Gastrocnemius medialis (tissue), 4 donors: ENCODE measurements at places on chromosomes 12 and 14. TPM values are rescaled to one million over a fixed set of nuclear protein-coding genes. Genes with fewer than 3 reads are reported as not detected.

NRXN3 gene
- 0.04 TPM for total RNA-seq

PAX9 gene
- total RNA-seq: not detected

DNA sequence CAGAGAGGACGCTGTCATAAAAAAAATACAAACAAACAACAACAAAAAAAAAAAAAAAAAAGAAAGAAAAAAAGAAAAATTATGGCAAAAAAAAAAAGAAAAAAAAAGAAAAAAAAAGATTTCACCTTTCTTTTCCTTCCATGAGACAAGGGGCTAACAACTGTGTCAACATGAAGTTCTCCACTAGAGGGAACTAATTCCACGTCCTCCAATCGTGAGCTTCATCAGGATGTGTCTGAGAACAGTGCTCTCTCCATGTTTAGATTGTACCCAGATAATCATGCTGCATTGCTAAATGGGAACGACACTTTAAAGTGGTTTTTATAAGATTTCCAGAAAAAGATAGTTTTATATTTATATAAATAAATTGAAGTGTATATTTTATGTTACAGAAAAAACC lies 96.2 kb upstream of the PTPRB start:
- no peaks in the 10 kb centered on the region for H3K27me3 ChIP-seq
- H3K27ac ChIP-seq: no peak overlapping the region
- no peak overlapping the region for H3K4me3 ChIP-seq

GRCh38 chr12:40827683-40828592 lies 135.7 kb downstream of the CNTN1 start:
- no peak overlapping the region for H3K27ac ChIP-seq
- no peak overlapping the region for H3K4me3 ChIP-seq
- no peaks in the 10 kb centered on the region for H3K27me3 ChIP-seq
- no peak for DNase-seq

DNA sequence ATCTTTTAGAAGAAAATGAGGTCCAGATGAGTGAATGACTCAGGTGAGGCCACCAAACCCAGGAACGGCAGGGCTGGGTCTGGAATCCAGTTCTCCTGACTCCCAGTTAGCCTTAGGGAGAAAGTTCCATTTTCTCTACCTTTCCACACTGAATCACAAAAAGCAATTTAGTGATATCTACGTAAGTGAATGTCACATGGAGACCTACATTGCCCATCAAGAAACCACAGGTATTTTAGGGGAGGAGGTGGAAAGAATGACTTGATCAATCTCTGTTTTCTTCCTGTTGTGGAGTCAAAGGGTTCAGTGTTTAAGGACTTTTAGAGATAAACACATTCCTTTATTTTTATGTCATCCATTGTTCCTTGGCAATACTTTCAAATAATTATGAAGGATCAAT lies 106.9 kb upstream of the PTPRB start:
- no peaks in the 10 kb centered on the region for H3K27me3 ChIP-seq
- H3K4me3 ChIP-seq: no peak overlapping the region
- H3K27ac ChIP-seq: no peak overlapping the region

GRCh38 chr12:132189378-132190011 lies 45.2 kb downstream of the NOC4L start:
- peak overlapping the region; percentile 63 for H3K4me3 ChIP-seq
- peaks cover 7% of the 10 kb centered on the region for H3K4me1 ChIP-seq
- peak overlapping the region; percentile 77 for H3K27ac ChIP-seq
- H3K36me3 ChIP-seq: no peaks in the 10 kb centered on the region
- DNase-seq: peak; percentile 62
- no peaks in the 10 kb centered on the region for H3K27me3 ChIP-seq

DNA sequence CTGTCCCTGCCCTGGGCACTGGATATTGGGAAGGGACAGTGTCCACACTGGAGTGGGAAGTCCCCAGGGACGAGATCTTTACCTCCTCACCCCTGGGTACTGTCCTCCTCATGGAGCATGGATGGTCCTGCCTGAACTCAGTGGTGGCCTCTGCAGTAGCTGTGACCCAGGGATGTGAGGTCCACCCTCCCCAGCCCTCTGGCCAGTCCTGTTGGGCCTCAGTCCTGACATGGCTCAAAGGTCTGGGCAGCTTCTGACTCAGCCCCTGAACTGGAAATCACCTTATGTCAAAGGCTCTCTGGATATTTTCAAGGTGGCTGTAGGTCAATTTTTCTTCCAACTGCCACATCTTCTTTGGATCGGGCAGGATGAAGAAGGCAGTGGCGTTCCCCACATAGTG lies 24.4 kb downstream of the SERPINA1 start:
- H3K36me3 ChIP-seq: no peaks in the 10 kb centered on the region
- no peak overlapping the region for H3K4me3 ChIP-seq
- no peak for DNase-seq
- no peaks in the 10 kb centered on the region for H3K4me1 ChIP-seq
- no peaks in the 10 kb centered on the region for H3K27me3 ChIP-seq

GRCh38 chr12:6163416-6164060 lies 36.7 kb upstream of the CD9 start:
- H3K27me3 ChIP-seq: no peaks in the 10 kb centered on the region
- H3K4me3 ChIP-seq: no peak overlapping the region
- H3K4me1 ChIP-seq: peaks cover 20% of the 10 kb centered on the region
- no peaks in the 10 kb centered on the region for H3K36me3 ChIP-seq
- H3K27ac ChIP-seq: no peak overlapping the region
- no peak for DNase-seq

DNA sequence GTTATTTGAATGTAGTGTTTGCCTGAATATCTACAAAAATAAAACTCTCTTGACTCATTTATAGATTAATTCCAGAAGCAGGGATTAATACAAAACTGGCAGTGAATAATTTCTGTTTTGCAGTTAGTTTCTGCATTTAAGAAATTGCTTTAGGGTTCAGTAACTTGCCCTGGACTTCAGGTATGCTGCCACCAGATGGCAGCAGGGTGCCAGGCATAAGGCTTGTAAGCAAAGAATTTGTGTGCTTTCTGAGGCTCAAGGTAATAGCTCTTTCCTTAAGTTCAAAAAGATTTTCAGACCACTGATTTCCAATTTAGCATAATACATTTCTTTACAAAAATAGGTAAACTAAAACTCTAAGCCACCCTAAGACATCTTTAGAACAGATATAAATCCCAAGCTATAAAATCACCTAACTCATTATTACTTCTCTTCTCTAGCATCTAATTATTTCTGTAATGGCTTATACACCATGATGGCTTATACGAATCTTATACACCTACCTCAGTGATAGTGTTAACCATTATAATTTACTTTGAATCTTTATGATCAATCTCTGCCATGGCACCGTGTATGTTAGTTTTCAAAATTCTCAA lies 398.3 kb downstream of the APAF1 start:
- H3K4me3 ChIP-seq: no peak overlapping the region
- DNase-seq: peak; percentile 31
- H3K27me3 ChIP-seq: no peaks in the 10 kb centered on the region
- H3K4me1 ChIP-seq: no peaks in the 10 kb centered on the region

- no peaks in the 10 kb centered on the region for H3K4me1 ChIP-seq
- DNase-seq: no peak
- no peaks in the 10 kb centered on the region for H3K27me3 ChIP-seq
- H3K27ac ChIP-seq: no peak overlapping the region
These were observed 88.9 kb downstream of the MSRB3 start for GRCh38 chr12:65367396-65367795.

- H3K27me3 ChIP-seq: no peaks in the 10 kb centered on the region
- H3K4me3 ChIP-seq: no peak overlapping the region
- no peak for DNase-seq
- no peak overlapping the region for H3K27ac ChIP-seq
These were observed 253.0 kb downstream of the DAD1 start for GRCh38 chr14:22336031-22336430.

CCDC91 gene
- 22.3 TPM for total RNA-seq

NXPH4 gene
- total RNA-seq: not detected

DNA sequence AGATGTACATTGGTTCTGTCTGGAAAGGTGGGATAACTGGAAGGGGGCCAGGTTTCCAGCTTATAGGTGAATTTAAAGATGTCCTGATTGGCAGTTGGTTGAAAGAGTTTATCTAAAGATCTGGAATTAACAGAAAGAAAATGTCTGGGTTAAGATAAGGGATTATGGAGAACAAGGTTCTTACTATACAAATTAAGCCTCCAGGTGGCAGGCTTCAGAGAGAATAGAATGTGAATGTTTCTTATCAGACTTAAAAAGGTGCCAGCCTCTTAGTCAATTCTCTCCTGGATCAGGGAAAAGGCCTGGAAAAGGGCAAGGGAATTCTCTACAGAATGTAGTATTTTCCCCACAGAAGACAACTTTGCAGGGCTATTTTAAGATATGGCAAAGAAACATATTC lies 53.1 kb downstream of the CNTN1 start:
- no peak overlapping the region for H3K4me3 ChIP-seq
- H3K36me3 ChIP-seq: no peaks in the 10 kb centered on the region
- H3K4me1 ChIP-seq: no peaks in the 10 kb centered on the region
- no peaks in the 10 kb centered on the region for H3K27me3 ChIP-seq

- no peaks in the 10 kb centered on the region for H3K36me3 ChIP-seq
- no peaks in the 10 kb centered on the region for H3K4me1 ChIP-seq
- H3K4me3 ChIP-seq: no peak overlapping the region
- H3K27me3 ChIP-seq: no peaks in the 10 kb centered on the region
- no peak overlapping the region for H3K27ac ChIP-seq
These were observed 114.0 kb downstream of the SLC38A4 start for GRCh38 chr12:46711756-46712155.

- H3K27ac ChIP-seq: no peak overlapping the region
- H3K4me3 ChIP-seq: no peak overlapping the region
- no peak for DNase-seq
- no peaks in the 10 kb centered on the region for H3K36me3 ChIP-seq
- no peaks in the 10 kb centered on the region for H3K27me3 ChIP-seq
These were observed 84.1 kb downstream of the FBXL14 start for GRCh38 chr12:1510056-1510812.

GRCh38 chr12:71024827-71025226 lies 104.3 kb upstream of the PTPRR start:
- no peak overlapping the region for H3K27ac ChIP-seq
- no peak for DNase-seq
- no peaks in the 10 kb centered on the region for H3K27me3 ChIP-seq
- no peaks in the 10 kb centered on the region for H3K4me1 ChIP-seq

TEX52 gene
- total RNA-seq: not detected

GZMH gene
- total RNA-seq: not detected

- H3K4me3 ChIP-seq: no peak overlapping the region
- DNase-seq: no peak
- no peaks in the 10 kb centered on the region for H3K36me3 ChIP-seq
- no peaks in the 10 kb centered on the region for H3K4me1 ChIP-seq
These were observed 24.1 kb upstream of the SLC6A13 start for GRCh38 chr12:286531-287300.

- no peak overlapping the region for H3K4me3 ChIP-seq
- H3K27ac ChIP-seq: peak overlapping the region; percentile 95
- H3K36me3 ChIP-seq: no peaks in the 10 kb centered on the region
- H3K27me3 ChIP-seq: no peaks in the 10 kb centered on the region
- H3K4me1 ChIP-seq: peaks cover 84% of the 10 kb centered on the region
These were observed 19.2 kb downstream of the CLIP1 start for GRCh38 chr12:122403115-122403770.

DNA sequence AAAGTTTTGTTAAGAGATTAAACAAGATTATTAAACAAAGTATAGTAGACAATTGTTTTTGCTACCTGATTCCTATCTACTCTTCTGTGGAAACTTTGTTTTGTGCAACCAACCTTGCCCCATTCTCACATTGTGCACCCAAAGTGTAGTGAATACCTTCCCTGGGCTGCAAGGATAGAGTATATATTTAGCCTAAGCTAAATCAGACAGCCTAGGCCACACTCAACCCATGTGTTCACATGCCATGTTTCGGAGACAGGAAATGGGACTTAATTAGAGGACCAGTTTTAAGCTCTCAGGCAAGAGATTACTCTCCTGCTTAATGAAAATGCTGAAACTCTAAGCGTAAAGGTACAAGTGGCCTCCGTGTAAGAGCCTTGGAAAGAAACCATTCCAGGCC lies 734.9 kb upstream of the USP15 start:
- no peaks in the 10 kb centered on the region for H3K27me3 ChIP-seq
- DNase-seq: no peak
- no peak overlapping the region for H3K27ac ChIP-seq
- no peak overlapping the region for H3K4me3 ChIP-seq

PMEL gene
- total RNA-seq: not detected

GPRC5D gene
- not detected for total RNA-seq

- no peaks in the 10 kb centered on the region for H3K4me1 ChIP-seq
- no peaks in the 10 kb centered on the region for H3K36me3 ChIP-seq
- H3K27ac ChIP-seq: no peak overlapping the region
- DNase-seq: no peak
- H3K4me3 ChIP-seq: no peak overlapping the region
These were observed 83.6 kb upstream of the LHX5 start for GRCh38 chr12:113555226-113555625.

DNA sequence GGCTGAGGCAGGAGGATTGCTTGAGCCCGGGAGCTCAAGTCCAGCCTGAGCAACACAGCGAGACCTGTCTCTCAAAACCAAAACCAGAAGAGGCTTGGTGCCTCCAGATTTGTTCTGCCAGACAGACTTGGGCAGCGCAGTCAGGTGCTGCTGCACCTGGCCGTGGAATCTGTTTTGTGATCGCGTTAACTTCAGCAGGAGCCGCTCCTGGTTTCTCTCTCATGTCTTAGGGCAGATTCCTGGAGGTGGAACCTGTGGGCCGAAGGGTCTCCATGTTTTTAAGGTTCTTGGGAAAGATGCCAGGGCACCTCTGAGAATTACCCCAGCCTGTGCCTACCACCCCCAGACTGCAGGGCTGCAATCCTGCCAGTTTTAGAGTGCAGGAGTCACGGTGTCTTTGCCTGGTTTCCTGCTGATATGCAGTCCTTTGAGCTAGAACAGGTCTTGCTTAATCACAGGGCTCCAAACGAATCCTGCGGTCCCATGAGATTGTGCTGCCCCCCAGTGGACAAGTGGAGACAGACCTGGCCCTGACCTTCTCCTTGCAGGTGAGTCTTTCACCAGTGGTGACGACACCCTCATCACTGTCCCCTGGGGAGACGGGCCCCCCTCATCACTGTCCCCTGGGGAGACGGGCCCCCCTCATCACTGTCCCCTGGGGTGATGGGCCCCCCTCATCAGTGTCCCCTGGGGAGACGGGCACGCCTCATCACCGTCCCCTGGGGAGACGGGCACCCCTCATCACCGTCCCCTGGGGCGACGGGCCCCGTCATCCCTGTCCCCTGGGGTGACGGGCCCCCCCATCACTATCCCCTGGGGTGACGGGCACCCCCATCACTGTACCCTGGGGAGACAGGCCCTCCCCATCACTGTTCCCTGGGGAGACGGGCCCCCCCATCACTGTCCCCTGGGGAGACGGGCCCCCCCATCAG lies 37.6 kb downstream of the PACS2 start:
- DNase-seq: peak; percentile 86
- H3K27ac ChIP-seq: peak overlapping the region; percentile 12
- H3K36me3 ChIP-seq: no peaks in the 10 kb centered on the region
- H3K4me3 ChIP-seq: no peak overlapping the region
- peaks cover 9% of the 10 kb centered on the region for H3K4me1 ChIP-seq

- H3K27me3 ChIP-seq: no peaks in the 10 kb centered on the region
- no peak overlapping the region for H3K4me3 ChIP-seq
- no peak for DNase-seq
- H3K27ac ChIP-seq: no peak overlapping the region
- H3K4me1 ChIP-seq: no peaks in the 10 kb centered on the region
These were observed 38.2 kb downstream of the CACNA2D4 start for GRCh38 chr12:1880153-1880845.

REC8 gene
- total RNA-seq: 0.82 TPM

GRCh38 chr12:126681676-126682075 lies 1585.3 kb upstream of the TMEM132C start:
- no peaks in the 10 kb centered on the region for H3K4me1 ChIP-seq
- H3K27me3 ChIP-seq: no peaks in the 10 kb centered on the region
- DNase-seq: no peak
- no peak overlapping the region for H3K4me3 ChIP-seq
